ENCODE measurements at places on chromosomes 6 and 20.
A peak's percentile ranks its signal among the peaks of the same experiment; 100 is the strongest.

DNA sequence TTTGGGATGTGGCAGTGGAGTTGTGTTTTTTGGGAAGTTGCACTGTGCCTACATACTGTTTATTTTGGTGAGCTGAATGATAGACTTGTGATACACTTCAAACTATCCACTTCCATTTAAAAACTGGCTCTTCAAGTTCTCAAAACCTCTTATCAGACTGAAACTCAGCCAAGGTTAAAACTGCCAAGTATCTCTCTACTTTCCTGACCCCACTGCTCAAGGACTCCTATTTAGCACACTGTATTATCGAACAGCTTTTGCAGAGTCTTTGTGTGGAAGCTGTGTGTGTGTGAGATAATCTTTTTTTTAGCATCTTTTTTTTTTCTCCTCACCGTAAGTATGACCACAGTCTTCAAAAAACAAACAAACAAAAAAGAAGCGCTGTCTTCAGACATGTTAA, 21.1 kb downstream of the STX11 start:
- no peak for DNase-seq

- DNase-seq: no peak
Measured at GRCh38 chr20:20668639-20669038, 43.8 kb downstream of the RALGAPA2 start.

- peak; percentile 77 for DNase-seq
Measured at GRCh38 chr6:73675466-73676098, 20.4 kb upstream of the CD109 start.

GRCh38 chr6:118980063-118980462, 45.1 kb upstream of the MCM9 start:
- no peak for DNase-seq

DNA sequence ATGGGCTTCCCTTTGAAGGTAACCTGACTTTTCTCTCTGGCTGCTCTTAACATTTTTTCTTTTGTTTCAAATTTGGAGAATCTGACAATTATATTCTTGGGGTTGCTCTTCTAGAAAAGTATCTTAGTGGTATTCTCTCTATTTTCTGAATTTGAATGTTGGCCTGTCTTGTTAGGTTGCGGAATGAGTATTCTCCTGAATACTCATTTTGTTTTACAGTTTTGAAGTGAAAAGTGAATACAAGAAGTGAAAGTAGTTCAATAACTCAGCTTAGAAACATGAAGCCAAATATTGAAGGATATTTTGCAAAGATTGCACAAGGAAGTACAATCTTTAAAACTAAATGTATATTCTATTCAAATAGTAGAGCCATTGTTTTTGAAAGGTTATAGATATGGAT, 120.2 kb upstream of the MAP3K4 start:
- no peak for DNase-seq

GRCh38 chr6:153449279-153449678, 318.2 kb upstream of the RGS17 start:
- DNase-seq: no peak

- no peak for DNase-seq
Measured at GRCh38 chr20:32296819-32297420, 19.5 kb downstream of the KIF3B start.

GRCh38 chr6:53344969-53345368, 3.8 kb downstream of the ELOVL5 start:
- no peak for DNase-seq

DNA sequence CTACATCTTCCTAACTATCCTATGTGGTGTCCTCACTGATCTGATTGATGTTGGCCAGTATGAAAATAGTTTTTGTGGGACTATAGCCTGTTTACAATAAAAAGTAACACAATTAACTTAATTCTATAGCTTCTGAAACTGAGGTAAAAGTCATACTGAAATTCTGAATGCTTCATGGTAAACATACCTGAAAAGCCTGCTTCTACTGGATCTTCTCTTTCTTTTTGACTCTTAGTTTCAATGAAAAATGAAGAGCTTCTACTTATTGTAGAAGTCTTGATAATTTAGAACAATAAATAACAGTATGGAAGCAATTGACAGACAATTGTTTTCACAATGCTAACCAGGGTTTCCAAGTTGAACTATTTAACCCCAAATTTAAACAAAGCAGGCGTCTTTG, 383.9 kb upstream of the MMS22L start:
- DNase-seq: no peak

DNA sequence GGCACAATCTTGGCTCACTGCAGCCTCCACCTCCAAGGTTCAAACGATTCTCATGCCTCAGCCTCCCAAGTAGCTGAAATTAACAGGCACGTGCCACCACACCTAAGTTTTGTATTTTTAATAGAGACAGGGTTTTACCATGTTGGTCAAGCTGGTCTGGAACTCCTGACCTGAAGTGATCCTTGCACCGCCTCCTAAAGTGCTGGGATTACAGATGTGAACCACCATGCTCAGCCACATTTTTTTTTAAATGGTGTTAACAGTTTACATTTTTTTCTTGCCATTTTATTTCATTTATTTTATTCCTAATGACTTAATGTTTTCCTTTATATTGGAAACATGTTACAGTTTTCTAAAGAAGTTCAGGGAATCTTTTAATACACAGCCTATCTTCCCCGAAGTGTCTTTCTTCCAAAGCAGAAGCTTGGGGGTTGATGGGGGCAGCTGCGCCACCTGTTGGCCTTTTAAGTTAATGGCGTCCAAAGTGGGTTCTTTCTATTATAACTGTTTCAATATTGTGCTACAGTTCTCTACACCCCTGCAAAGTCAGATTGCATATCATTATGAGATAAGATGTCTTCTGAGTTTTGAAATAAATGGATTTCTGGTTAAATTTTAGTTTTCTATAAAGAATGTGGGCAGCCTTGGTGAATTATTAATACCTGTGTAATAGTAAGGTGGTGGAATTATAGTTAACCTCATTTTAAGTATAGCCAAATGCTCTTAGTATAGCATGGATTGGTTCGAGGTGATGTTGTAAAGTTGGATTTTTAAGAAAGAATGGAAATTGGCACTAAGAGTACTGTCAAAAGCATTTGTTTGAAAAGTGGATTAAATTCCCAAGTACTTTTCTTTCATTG, 42.0 kb upstream of the PLCG1 start:
- peak; percentile 57 for DNase-seq

DNA sequence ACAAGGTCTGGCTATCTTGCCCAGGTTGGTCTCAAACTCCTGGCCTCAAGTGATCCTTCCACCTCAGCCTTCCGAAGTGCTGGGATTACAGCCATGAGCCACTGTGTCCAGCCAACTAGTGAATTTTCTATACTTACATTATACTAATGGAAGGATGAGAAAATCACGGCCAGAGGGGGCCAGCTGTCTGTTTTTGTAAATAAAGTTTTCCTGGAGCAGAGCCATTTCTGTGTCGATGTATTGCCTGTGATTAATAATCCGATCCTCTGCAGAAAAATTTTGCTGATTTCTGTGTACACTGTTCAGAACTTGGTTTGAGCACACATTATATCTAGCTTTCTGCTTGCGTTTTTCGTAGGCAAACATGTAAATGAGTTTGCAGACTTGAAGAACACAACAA, 28.8 kb downstream of the PTPRT start:
- no peak for DNase-seq

DNA sequence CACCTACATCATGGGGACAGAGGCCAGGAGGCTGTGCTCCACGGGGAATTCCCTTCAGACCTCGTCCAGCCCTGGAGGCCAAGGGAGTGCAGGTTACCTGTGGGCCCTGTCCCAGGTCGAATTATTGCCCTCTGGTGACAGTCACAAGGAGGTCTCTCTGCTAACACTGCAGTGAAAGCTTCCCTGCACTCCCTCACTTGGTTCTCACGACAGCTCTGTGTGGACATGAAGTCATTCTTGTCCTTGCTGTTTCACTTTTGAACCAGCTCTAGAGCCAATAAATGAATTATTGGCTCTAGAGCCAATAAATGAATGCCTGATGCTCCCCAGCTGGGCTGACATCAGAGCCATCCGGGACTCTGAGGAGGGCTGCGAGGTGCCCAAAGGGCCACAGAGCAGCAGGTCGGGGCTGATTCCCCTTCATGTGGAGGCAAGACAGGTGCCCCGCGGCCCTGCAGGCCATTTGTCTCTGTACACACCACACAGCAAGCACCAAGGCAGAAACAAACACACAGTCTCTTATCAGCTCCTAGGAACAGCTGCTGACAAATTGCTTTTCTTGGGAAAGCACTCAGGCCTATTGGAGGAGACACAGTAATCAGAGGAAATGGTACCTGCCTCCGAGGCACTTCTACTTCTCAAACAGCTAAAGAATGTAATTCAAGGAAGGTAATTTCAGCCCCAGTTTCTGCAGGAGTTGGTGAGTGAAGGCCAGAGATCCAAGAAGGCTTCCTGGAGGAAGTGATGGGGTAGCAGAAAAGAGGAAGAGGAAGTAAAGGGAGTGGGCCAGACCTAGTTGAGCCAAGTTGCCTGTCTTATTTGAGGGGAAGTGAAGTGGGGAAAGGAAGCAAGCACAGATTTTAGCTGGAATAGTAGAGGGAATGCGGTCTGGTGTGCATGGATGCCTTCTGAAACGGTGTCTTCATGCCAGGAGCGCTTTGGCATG, 27.5 kb upstream of the TBXT start:
- DNase-seq: no peak

DNA sequence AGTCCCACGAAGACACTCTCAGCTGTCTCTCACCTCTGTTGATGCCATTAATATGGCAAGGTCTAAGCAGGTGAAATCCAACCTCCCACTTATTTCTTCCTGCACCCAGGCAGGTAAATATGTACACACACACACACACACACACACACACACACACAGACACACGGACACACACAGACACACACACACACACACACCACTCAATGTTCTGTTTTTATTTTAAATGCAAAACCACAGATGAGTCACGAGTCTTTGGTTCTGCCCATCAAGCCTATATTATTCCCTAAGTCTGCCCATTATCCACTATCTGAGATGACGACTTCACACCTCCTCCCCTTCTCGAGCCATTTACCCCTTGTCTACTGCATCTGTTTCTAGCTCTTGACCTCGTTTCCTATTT, 344.7 kb downstream of the CDH26 start:
- DNase-seq: no peak

- DNase-seq: peak; percentile 52
Measured at GRCh38 chr6:118810420-118811027, 83.4 kb upstream of the ASF1A start.

DNA sequence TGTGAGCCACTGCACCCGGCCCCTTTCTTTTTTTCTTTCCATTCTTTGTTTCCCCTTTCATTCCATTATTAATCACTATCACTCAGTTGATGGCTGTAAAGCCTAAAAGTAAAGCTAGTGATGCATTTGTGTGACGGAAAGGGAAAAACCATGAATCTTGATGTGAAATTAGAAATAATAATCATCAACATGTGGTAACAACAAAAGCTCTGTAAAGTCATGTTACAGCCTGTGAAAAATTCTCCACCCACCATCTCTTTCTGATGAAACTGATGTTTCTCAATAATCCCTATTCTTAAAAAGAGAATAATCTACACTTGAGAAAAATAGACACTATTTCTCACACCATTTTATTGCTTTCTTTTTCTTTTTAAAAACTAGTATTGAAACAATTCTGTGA, 80.0 kb downstream of the CRYBG1 start:
- DNase-seq: no peak

DNA sequence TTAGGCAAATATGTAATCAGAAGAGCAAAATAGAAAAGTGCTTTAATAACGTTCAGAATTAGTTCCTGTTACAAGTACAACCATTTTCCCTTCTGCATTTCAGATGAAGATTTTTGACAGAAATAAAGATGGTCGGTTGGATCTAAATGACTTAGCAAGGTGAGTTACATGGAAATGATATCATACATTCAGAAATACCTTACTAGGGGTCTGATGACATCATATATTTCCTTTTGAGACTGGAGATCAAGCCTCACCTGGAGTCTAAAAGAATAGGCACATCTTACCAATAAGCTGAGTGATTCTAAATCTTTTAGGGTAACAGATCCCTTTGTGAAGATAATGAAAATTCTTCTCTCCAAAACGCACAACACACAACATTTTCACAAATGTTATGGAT, 29.8 kb downstream of the SCGN start:
- DNase-seq: no peak

DNA sequence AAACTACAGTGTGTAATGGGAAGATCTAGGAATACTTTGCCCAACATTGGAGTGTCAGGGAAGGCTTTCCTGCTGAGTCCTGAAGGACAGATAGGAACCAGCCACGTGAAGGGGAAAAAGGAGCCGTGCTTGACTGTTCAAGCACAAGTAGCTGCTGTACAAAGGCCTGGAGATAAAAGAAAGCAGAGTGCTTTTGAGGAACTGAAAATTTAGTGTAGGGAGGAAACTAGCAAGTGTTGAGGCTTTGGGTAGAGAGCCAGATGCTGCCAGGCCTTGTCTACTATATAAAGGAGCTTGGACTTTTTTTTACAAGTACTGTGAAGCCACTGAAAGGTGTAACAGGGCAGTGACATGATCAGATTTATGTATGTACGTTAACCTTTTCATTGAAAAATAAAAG, 39.0 kb downstream of the DSE start:
- no peak for DNase-seq

DNA sequence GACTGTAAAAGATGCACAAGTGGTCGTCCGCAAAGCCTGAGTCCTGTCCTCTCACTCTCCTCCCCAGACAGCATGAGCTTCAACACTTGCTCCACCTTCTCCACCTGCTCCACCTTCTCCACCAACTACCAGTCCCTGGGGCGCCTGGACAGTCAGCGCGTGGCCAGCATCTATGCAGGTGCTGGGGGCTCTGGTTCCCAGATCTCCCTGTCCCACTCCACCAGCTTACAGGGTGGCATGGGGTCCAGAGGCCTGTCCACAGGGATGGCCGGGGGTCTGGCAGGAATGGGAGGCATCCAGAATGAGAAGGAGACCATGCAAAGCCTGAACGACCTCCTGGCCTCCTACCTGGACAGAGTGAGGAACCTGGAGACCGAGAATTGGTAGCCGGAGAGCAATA, 162.2 kb upstream of the NT5E start:
- no peak for DNase-seq

GRCh38 chr20:38727607-38728190, 3.4 kb downstream of the SLC32A1 start:
- DNase-seq: no peak

GRCh38 chr20:32462900-32463641, 104.9 kb downstream of the ASXL1 start:
- DNase-seq: no peak

- DNase-seq: no peak
Measured at GRCh38 chr6:126888727-126889725, 229.4 kb upstream of the RSPO3 start.

- no peak for DNase-seq
Measured at GRCh38 chr20:39785252-39785917, 823.2 kb downstream of the DHX35 start.

GRCh38 chr20:53621482-53622246, 28.0 kb upstream of the ZNF217 start:
- DNase-seq: no peak

All from stimulated activated CD4-positive, alpha-beta T cell treated with anti-CD3 and anti-CD28 coated beads, Interleukin-2, amount 100 ng/mL, for 24 hours (primary cell).